NCI-H774 (cell line): ENCODE measurements at places on chromosomes 6 and 20.
A peak's percentile ranks its signal among the peaks of the same experiment; 100 is the strongest.

DNA sequence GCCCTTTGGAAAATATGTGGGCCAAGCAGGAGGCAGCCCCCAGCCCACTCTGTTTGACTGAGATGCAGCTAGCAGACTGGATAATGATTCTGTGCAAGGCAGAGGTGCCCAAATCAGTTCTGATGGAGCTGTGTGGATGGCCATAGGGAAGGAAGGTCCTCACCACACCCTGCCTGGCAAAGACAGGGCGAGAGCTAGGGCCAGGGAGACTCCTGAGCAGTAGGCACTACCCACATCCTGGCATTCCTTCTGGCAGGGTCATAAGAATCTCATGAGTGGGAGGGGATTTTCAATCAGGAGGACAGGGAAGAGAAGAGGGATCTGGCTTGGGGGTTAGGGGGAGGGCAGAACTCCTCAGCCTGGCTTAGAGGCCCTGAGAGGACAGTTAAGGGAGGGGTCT lies 18.6 kb upstream of the TREM2 start:
- DNase-seq = no peak

GRCh38 chr20:36613974-36614373 lies 8.4 kb downstream of the RAB5IF start:
- peak; percentile 9 for DNase-seq

DNA sequence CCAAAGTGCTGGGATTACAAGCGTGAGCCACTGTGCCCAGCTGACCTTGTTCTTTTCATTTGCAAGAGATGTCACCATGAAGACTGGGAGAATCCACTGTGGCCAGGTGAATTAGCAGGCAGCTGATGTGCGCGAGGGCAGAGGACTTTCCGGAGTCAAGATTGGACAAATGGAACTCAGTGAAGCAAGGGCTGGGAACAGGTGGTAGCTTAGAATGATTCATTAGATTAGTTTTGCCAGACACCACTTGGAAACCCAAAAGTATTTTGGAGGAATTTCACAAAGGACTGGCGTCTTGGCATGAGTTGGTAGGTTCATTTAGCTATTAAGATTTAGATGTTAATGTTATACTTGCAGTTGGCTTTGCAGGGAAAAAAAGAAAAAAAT lies 4.7 kb upstream of the AKAP7 start:
- no peak for DNase-seq

GRCh38 chr6:151690303-151690702 lies 117.2 kb upstream of the ESR1 start:
- DNase-seq = no peak

DNA sequence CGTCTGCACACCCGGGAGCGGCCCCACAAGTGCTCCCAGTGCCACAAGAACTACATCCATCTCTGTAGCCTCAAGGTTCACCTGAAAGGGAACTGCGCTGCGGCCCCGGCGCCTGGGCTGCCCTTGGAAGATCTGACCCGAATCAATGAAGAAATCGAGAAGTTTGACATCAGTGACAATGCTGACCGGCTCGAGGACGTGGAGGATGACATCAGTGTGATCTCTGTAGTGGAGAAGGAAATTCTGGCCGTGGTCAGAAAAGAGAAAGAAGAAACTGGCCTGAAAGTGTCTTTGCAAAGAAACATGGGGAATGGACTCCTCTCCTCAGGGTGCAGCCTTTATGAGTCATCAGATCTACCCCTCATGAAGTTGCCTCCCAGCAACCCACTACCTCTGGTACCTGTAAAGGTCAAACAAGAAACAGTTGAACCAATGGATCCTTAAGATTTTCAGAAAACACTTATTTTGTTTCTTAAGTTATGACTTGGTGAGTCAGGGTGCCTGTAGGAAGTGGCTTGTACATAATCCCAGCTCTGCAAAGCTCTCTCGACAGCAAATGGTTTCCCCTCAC lies 21.0 kb downstream of the PRDM1 start:
- no peak for DNase-seq

- no peak for DNase-seq
These were observed 206.8 kb upstream of the PLCB4 start for GRCh38 chr20:8862092-8862491.

GRCh38 chr6:52927451-52927850 lies 18.0 kb upstream of the GSTA3 start:
- DNase-seq = no peak

DNA sequence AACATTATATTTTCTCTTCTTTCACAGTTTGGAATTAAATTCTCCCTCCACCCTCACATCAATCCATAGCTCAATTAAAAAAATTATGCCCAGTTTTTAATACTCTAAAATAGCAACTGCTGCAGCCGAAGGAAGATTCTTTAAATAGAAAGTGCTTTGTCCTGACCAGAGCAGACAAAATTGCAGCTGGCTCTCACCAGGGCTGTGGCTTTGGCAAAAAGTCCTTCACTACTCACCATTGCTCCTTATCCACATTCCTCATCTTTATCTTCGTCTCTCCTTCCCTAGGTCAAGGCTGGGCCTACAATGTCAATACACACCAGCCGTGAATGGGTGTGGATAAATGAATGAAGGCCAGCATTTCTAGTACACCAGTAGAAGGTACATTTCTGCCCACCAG lies 107.9 kb upstream of the VGLL2 start:
- no peak for DNase-seq

DNA sequence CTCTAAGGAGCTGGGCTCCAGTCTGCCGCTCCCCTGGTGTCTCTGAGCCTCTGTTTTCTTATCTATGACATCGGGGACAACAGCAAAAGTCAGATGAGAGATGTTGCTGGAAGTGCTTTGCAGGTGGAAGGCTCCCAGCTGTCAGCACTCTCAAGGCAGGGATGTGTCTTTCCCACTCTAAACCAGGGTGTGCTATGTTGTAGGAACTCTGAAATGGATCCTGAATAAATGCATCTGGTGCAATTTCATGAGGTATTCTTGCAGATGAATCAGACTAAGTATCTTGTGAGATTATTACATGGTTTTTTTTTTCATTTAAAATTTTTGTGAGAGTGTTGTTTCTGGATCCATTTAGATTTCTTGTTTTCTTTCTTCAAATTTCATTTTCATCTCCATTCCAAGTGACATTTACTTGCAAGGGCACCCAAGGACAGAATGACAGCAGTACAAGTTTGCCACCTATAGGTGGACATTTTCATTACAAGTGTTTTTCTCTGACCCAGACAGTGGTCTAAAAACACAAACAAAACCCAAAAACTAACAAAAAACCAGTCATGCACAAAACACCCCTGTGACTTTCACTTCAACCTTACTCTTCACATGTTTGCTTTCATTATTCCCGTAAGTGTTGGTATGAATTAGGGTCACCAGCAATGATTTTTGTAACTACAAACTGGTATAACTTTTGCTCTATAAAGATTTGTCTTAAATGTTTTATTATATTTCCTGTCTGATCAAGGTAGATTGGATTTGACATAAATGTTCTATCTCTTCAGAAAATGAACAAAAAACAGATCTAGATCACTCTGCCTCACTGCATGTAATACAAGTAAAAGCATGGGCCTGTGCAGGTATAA lies 14.7 kb upstream of the SIM1 start:
- peak; percentile 82 for DNase-seq
